Epithelial cell of proximal tubule (primary cell): ENCODE measurements at places on chromosomes 4 and X.

DNA sequence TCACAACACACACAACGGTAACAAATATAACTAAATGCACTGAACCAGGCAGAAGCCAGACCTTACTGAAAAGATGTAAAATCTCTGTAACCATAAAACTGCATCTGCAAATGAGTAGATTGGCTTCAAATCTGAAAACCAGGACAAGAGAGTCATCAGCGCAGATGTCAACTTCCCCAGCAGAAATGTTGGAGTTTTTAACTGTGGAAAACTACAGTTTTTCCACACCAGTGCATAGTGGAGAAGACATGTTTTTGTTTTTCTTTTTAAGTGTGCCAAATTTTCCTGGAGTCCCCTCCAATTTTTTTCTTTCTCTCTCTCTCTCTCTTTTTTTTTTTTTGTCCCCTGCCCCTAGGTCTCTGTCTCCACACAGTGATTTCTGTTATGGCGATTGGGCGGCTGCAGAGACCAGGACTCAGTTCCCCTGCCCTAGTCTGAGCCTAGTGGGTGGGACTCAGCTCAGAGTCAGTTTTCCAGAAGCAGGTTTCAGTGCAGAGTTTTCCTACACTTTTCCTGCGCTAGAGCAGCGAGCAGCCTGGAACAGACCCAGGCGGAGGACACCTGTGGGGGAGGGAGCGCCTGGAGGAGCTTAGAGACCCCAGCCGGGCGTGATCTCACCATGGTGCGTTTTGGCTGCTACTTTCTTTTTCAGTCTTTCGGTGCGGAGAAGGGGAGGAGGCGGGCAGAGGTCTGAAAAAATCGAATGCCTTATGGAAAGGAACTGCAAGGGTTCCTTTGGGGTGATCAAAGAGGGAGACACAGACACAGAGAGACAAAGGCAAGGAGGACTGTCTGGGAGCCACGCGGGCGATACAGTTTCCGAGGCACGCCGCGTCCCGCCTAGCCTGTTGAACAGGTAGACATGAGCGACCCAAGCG lies at the start of gene GUCY1A1:
TSS of gene GUCY1A1 (plus strand) at position 505 of the 878 bp plus-strand sequence. CDS start 30,020 bp downstream, outside the sequence.
- no peak for DNase-seq

DNA sequence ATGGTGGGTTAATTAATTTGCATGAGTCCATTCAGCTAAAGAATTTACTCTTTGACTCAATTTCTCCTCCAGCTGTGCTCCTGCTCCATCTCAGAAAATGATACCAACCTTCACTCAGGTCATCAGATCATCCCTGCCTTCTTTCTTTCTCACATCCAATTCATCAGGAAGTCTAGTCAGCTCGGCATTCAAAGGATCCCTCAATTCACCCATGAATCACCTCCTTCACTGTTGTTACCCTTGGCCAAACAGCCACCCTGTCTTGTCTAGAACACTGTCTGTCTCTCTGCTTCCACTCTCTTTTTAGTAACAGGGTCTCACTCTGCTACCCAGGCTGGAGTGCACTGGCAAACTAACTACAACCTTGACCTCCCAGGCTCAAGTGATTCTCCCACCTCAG lies 337.4 kb upstream of the SFRP2 start:
- DNase-seq: no peak

- no peak for DNase-seq
Measured at GRCh38 chr4:32207456-32207855, 1487.3 kb downstream of the PCDH7 start.

GRCh38 chrX:30888526-30889146 lies 418 bp downstream of the TAB3 start:
- no peak for DNase-seq

GRCh38 chr4:30939684-30940083 lies 219.5 kb downstream of the PCDH7 start:
- DNase-seq: no peak
